ENCODE measurements at places on chromosomes 7 and 10.
A peak's percentile ranks its signal among the peaks of the same experiment; 100 is the strongest.

DNA sequence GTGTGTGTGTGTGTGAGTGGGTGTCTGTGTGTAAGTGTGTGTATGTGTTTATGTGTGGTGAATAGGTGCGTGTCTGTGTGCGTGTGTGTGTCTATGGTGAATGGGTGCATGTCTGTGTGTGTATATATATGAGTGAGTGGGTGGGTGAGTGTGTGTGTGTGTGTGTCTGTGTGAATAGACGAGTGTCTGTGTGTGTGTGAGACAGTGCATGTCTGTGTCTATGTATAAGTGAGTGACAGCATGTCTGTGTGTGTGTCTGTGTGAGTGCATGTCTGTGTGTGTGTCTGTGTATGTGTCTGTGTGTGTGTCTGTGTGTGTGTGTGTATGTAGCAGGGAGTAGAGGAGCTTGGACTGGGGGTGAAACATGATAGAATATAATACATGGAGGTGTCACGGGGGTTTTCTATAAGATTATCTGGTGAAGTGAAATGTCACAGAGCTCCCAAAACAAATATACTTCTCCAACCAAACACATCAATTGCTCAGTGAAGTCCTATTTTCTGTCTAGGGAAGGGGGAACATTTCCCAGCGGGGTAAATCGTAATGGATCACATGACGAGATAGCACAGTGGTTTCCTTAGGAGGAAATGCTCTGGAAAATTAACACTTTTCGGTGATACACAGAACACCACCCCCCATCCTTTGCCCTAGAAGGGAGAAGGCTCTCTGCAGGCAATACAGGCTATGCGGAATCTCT, 723.3 kb upstream of the CELF2 start:
- no peaks in the 10 kb centered on the region for H3K4me1 ChIP-seq
- H3K27me3 ChIP-seq, result no peaks in the 10 kb centered on the region
- no peak for DNase-seq
- no peaks in the 10 kb centered on the region for H3K36me3 ChIP-seq

GRCh38 chr10:92241158-92241500, 49.7 kb downstream of the CPEB3 start:
- H3K4me1 ChIP-seq, result peaks cover 15% of the 10 kb centered on the region
- no peak for DNase-seq
- no peaks in the 10 kb centered on the region for H3K27me3 ChIP-seq
- no peaks in the 10 kb centered on the region for H3K36me3 ChIP-seq

GRCh38 chr10:62343000-62343399, 31.2 kb upstream of the ZNF365 start:
- no peak for DNase-seq
- no peaks in the 10 kb centered on the region for H3K36me3 ChIP-seq
- no peak overlapping the region for H3K27ac ChIP-seq
- H3K27me3 ChIP-seq, result no peaks in the 10 kb centered on the region
- no peaks in the 10 kb centered on the region for H3K4me1 ChIP-seq

DNA sequence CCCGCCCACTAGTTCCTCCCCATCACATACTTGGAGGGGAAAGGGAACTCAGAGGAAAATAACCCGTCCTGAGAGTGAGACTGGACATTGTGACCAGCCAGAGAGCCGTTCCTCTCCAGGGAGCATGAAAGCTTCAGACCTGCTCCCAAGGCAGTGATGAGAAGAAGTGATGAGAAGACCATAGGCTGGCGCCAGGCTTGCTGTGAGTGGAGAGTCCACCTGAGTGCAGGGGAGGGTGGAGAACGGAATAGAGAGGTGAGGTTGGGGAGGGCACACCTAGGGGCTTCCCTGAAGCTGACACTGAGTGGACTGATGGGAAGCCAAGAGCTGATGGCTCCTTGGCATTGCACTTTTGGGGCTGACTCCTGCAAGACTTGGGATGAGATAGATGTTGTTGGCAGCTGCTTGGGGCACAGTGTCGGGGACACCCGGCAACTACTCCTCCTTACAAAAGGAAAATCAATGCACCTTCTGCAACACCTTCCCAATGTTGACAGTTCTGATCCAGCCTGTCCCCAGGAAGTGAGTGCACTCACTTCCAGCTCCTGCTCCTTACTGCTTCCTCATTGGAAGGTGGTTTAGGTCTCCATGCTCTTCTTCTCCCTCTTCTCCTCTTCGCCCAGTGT, 79.4 kb downstream of the EMX2 start:
- no peak overlapping the region for H3K4me3 ChIP-seq
- H3K36me3 ChIP-seq, result no peaks in the 10 kb centered on the region
- H3K4me1 ChIP-seq, result no peaks in the 10 kb centered on the region
- H3K27ac ChIP-seq, result no peak overlapping the region

DNA sequence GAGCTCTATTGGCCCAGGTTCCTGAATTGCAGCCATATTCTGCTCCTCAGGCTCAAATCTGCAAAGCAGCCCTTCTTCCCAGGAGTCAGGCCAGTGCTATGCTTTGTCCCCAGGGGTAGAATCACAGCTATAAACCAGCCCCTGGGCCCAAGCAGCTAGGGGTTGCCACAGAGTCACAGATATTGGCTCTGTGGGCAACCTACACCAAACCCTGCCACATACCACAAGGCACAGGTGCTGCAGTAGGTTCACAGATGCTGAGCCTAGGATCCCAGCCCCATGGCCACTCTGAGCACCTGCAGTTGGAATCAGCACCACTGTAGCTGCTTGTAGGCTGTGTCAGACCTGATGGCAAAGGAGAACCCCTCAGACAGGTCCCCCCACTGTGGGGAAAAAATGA, 43.1 kb upstream of the CAMK2B start:
- no peak overlapping the region for H3K4me3 ChIP-seq
- peaks cover 25% of the 10 kb centered on the region for H3K27me3 ChIP-seq
- no peaks in the 10 kb centered on the region for H3K4me1 ChIP-seq
- no peak for DNase-seq

DNA sequence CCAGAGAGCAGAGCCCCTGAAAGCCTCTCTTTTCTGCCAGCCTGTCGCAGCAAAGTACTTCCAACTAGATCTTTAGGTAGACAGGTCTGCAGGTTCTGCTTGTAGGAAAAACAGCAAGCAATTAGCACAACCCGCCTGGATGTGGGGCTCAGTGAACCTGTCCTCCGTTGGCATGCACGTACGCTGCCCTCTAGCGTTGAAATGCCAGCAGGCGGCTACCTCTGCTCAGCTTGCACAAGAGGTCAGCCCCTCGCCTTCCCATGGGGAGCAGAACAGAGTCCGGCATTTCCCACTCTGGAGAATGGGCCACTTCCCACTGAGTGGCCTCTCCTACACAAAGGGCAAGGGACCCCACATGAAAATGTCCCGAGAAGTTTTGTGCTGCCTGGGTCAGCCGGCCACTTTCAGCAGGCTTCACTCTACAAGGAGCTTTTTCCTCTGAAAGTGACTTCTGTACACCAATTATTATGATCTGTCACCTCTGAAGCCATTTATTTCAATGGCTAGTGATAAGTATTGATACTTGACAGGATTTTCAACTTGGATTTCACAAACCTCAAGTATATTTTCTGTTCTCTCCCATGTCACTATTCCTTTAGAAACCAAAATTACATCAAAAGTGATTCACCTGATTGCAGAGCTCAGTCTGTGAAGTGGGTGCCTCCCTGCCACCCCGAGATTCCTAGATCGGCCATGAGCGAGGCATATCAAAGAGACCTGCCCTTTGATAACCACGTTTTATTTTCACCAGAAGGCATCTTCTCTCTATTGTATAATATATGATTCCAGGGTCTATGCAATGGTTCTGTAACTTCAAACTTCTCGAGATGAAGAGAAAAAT, 56.7 kb downstream of the JCAD start:
- peaks cover 47% of the 10 kb centered on the region for H3K27me3 ChIP-seq
- peaks cover 7% of the 10 kb centered on the region for H3K4me1 ChIP-seq
- peak; percentile 20 for DNase-seq
- no peaks in the 10 kb centered on the region for H3K36me3 ChIP-seq
- no peak overlapping the region for H3K27ac ChIP-seq

GRCh38 chr7:118080947-118081346, 103.0 kb upstream of the LSM8 start:
- DNase-seq, result no peak
- H3K4me1 ChIP-seq, result no peaks in the 10 kb centered on the region
- no peaks in the 10 kb centered on the region for H3K36me3 ChIP-seq
- no peaks in the 10 kb centered on the region for H3K27me3 ChIP-seq
- H3K4me3 ChIP-seq, result no peak overlapping the region

GRCh38 chr10:6134099-6134823, 45.4 kb downstream of the RBM17 start:
- DNase-seq, result no peak
- no peaks in the 10 kb centered on the region for H3K36me3 ChIP-seq
- peaks cover 44% of the 10 kb centered on the region for H3K4me1 ChIP-seq
- H3K27ac ChIP-seq, result no peak overlapping the region
- H3K27me3 ChIP-seq, result no peaks in the 10 kb centered on the region
- no peak overlapping the region for H3K4me3 ChIP-seq

DNA sequence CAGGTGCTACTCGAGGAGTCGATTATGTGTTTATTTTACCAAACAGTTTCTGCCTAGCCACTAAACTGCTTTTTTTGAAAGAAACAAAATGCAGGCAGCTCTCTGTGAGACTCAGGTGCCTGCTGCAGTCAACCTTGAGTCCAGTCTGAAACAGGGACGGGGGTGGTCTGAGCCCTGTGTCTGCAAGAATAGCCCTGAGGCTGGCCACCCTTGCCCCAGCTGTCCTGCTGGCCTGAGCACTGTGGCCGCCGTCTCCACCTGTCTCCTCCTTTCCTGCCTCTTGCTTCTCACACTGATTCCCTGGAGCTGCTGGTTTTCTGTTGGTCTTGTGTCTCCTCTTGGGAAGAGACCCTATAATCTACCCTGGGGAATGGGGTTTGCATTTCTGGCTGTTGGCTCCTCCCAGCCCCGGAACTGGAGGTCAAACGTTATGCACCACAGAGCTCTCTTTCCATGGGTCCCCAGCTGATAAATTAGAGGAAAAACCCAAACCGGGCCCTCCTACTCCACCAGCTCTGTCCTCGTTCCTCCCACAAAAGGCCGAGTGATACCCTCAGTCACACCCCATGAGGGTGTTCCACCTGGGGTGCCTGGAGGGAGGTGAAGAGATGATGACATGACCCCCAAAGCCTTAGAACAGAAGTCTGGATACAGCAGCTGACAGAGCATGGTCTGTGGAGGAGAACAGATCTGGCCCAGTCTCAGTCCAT, 15.0 kb upstream of the SLC18A3 start:
- peaks cover 8% of the 10 kb centered on the region for H3K27me3 ChIP-seq
- no peak overlapping the region for H3K4me3 ChIP-seq

DNA sequence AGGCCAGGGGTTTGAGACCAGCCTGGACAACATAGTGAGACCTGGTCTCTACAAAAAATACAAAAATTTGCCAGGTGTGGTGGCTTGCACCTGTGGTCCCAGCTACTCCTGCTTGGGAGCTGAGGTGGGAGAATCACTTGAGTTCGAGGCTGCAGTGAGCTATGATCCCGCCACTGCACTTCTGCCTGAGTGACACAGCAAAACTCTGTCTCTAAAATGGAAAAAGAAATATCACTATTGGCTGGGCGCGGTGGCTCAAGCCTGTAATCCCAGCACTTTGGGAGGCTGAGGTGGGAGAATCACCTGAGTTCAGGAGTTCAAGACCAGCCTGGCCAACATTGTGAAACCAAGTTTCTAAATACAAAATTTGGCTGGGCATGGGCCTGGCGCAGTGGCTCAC, 44.9 kb upstream of the RASGEF1A start:
- H3K27ac ChIP-seq, result no peak overlapping the region
- no peak overlapping the region for H3K4me3 ChIP-seq
- peaks cover 8% of the 10 kb centered on the region for H3K4me1 ChIP-seq
- H3K27me3 ChIP-seq, result no peaks in the 10 kb centered on the region

- DNase-seq, result no peak
- no peak overlapping the region for H3K4me3 ChIP-seq
- H3K36me3 ChIP-seq, result no peaks in the 10 kb centered on the region
- no peak overlapping the region for H3K27ac ChIP-seq
- no peaks in the 10 kb centered on the region for H3K4me1 ChIP-seq
These were observed 55.8 kb downstream of the ALOX5 start for GRCh38 chr10:45429790-45430189.

DNA sequence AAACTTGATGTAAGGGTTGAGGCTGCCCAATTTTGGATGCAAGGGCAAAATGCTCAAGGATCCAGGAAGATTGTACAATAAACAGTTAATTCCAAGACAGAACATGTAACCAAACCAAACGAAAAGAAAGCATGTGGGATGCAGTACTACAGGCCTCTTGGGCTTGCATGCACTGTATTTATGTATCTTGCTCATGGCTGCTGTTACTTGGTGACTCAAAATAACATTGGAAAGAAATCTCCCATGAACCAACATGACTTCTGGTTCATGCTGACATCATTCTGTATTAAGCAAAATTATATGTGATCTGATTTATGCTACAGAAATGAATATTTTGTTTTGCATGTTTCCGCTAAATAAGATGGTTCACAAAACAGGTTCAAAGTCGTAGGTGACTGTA, 65.9 kb upstream of the FZD1 start:
- DNase-seq, result no peak
- no peak overlapping the region for H3K4me3 ChIP-seq
- H3K4me1 ChIP-seq, result no peaks in the 10 kb centered on the region
- H3K27ac ChIP-seq, result no peak overlapping the region
- H3K27me3 ChIP-seq, result no peaks in the 10 kb centered on the region
- H3K36me3 ChIP-seq, result no peaks in the 10 kb centered on the region

DNA sequence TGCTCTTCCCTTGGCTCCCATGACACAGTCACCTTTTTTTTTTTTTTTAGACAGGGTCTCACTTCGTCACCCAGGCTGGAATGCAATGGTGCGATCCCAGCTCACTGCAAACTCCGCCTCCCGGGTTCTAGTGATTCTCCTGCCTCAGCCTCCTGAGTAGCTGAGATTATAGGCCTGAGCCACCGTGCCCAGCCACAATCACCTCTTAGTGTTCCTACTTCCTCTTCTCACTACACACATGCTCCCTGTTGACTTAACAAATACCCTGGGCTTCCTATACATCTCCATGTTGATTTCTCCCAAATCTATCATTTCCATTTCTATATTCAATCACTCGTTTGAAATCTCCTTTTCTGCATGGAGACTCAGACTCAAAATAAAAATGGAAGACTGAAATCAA, 91.7 kb downstream of the CUBN start:
- H3K4me3 ChIP-seq, result no peak overlapping the region
- peaks cover 13% of the 10 kb centered on the region for H3K4me1 ChIP-seq
- DNase-seq, result no peak
- H3K36me3 ChIP-seq, result no peaks in the 10 kb centered on the region

DNA sequence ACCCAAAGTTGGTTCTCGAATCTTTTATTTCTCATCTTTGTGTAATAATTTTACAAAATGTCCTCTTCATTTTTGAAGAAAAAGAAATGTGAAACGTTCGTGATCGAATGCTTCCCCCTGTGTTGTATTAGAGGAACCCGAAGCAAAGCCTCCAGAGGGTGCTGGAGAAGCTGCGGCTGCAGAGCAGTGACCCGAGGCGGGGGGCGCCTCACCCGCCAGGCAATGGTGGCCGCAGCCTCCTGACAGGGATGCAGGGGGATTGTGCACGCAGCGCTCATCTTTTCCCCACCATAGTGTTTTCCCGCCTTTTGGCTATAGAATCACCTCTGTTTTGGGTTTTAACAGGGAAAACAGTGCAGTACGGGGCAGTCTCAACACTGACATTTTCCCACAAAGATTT, 307.5 kb upstream of the ANKRD30A start:
- no peaks in the 10 kb centered on the region for H3K27me3 ChIP-seq
- H3K4me1 ChIP-seq, result no peaks in the 10 kb centered on the region
- no peak overlapping the region for H3K27ac ChIP-seq
- H3K4me3 ChIP-seq, result no peak overlapping the region

Data from T-cell (primary cell).